Coronary artery (tissue), 2 donors: ENCODE measurements at places on chromosomes 11 and 22.

DNA sequence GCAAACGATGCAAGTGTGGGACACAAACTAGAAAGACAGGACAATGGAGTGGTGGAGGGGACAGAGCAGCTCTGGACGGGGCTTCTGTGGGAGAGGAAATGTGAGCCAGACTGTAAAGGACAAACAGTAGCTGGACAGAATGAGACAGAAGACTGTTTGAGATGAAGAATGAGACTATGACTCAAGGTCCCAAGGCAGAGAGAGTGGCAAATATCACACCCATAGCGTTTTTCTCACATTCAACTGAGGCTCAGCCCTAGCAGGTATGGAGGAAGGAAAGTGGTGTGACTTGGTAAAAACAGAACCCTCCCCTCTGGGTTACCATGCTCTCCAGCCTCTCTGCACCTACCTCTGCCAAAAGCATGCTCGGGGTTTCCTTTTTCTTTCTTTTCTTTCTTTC lies 96.5 kb downstream of the RPL27A start:
- no peak for DNase-seq

GRCh38 chr11:115503083-115503885 lies 931 bp downstream of the CADM1 start:
- no peak for DNase-seq

- DNase-seq: no peak
Observed at GRCh38 chr22:39381009-39381755, 18.4 kb upstream of the TAB1 start.

GRCh38 chr11:118658429-118659313 lies 20.8 kb downstream of the TREH start:
- no peak for DNase-seq

DNA sequence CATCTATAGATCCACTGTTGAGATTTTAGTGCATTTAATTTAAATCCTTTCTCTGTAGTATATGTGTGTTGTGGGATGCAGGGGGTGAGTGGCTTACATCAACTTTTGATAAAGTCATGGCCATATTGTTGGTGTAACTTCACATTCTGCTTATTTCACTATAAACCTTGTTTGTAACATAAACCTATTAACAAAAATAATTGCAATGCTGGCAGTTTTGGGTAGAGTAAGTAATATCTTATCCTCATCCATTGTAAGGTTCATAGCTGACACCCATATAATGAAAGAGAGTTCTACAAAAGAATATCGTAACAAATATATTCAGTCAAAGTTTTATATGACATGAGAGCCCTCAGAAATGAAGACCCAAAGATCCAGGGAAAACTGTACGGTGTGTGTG lies 601.7 kb upstream of the ANO3 start:
- no peak for DNase-seq

DNA sequence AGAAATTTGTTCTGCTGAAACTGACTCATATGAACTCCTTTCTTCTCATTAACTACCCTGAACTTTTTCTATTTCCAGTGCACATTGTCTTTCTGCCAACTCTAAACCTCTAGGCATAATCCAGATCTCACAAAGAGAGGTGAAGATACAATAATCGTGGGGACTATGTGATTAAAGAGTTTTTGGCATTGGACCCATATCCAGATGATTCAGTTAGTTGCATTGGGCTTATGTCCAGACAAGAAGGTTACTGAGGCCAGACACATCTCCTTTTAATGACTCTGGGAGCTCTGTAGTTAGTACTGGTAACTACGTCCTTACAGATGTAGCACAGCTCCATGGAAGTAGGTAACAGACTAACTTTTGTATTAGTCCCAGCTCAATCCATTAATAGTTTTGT lies 273.0 kb downstream of the CASP12 start:
- no peak for DNase-seq
